ENCODE measurements at places on chromosomes 3 and 15.

DNA sequence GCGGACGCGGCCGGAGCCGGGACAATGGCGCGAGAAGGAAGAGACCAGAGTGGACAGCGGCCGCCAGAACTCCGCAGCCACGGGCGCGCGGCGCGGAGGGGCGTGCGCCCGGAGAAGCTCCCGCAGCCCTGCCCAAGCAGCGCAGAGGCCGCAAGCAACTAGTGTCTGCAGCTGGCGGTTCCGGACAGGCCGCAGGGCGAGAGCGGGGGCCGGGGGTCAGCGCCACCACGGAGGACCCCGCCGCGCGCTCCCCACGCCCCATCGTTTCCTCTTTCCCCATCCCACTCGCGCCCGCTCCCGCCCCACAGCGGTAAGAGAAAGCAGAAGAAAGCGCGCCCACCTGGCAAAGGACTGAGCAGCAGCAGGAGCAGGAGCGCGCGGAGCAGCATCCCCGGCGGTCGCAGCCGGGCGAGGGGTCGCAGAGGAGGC, 440 bp downstream of the PRTG start:
- no peak for DNase-seq

DNA sequence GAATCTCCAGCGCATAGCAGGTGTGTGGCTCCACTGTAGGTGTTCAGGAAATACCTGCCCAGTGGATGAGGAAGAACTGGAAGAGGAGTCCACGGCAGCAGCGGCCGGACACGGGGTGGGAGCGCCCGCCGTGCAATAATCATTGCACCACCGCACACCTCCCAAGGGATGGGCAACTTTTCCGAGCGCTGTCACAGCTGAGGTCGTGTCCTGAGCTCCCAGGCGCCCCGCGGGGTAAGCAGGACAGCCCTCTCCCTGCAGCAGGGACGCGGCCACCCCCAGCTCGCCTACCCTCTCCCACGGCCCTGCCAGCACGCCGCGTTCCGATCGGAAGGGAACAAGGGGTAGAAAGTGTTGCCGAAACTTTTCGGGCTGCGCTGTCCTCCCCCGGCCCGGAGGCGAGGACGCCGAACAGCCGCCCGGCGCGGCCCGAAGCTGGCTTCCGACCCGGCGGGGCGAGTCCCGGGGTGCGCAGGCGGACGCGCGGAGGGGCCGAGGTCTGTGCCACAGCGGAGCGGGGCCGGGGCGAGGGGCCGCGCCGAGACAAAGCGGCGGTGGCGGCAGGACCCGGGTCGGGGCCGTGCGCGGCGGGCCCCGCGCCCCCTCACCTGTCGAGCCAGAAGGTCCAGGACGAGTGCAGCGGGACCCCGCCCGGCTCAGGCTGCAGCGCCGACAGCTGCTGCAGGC, 475 bp downstream of the EIF4E3 start:
- DNase-seq, result peak; percentile 49

- DNase-seq, result peak; percentile 40
Observed at GRCh38 chr3:194140520-194141414, 4.8 kb downstream of the HES1 start.

- DNase-seq, result no peak
Observed at GRCh38 chr3:49720855-49721595, 1.5 kb upstream of the AMIGO3 start.

GRCh38 chr15:68408971-68409370, 23.0 kb downstream of the ITGA11 start:
- no peak for DNase-seq

- DNase-seq, result peak; percentile 43
Observed at GRCh38 chr3:10284496-10284895, 8.3 kb downstream of the GHRL start.

- no peak for DNase-seq
Observed at GRCh38 chr3:126554560-126555525, 3.9 kb downstream of the C3orf22 start.

DNA sequence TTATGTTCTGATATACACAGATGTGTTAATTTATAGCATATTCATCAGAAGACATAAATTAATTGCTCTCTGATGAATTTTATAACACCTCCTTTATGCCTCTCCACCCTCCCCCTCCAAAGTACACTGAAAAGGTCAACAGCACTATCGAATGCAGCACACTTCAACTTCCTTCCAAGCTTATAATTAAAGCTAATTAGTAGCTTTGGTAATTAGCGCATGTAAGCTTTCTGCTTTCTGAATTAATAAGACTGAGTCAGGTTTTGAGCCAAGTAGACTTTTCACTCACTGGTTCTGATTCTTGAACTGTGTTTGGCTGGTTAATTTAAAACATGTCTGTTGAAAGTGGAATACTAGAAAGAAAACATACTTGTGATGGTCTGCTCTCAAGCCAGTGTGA, 760.8 kb upstream of the CFAP20DC start:
- DNase-seq, result no peak

GRCh38 chr15:24752354-24752753, 76.8 kb downstream of the NPAP1 start:
- DNase-seq, result no peak

GRCh38 chr3:100310355-100310965, 24.1 kb upstream of the NIT2 start:
- DNase-seq, result no peak

DNA sequence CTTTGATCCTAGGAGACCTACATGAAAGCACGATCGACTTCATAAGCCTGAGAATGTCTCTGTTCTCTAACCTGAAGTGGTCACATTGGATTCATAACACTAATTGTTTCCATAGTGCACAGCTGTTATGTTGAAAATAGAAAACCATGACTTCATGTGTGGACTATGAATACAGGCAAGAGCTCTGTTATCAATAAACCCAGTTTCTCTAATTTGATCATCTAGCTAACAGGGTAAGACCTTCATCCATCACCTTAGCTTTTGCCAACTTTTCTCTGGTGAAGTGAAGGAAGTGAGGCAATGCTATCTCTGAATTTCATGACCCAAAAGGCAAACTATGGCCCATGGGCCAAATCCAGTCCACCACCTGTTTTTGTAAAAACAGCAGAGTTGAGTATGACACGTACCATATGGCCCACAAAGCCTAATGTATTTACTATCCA, 27.2 kb downstream of the ABI3BP start:
- no peak for DNase-seq

GRCh38 chr15:64314456-64314855, 41.5 kb downstream of the CSNK1G1 start:
- DNase-seq, result no peak

DNA sequence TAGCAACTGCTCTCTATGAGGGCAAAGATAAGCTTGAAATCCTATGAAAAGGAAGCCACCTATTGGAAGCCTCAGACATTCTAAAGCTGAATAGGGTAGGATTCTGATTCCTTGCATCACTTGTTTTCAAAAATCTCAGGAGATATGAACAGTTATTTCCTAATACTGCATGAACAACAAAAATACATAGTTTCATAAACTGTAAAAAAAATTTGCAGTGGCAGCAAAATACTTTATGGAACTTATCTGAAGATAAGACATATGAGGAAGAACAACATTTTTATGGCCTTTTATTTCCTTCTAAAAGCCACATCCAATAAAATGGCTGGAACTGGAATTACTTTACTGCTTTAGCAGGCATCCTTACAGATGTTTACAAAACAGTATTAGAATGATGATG, 29.9 kb downstream of the AP3S2 start:
- no peak for DNase-seq

DNA sequence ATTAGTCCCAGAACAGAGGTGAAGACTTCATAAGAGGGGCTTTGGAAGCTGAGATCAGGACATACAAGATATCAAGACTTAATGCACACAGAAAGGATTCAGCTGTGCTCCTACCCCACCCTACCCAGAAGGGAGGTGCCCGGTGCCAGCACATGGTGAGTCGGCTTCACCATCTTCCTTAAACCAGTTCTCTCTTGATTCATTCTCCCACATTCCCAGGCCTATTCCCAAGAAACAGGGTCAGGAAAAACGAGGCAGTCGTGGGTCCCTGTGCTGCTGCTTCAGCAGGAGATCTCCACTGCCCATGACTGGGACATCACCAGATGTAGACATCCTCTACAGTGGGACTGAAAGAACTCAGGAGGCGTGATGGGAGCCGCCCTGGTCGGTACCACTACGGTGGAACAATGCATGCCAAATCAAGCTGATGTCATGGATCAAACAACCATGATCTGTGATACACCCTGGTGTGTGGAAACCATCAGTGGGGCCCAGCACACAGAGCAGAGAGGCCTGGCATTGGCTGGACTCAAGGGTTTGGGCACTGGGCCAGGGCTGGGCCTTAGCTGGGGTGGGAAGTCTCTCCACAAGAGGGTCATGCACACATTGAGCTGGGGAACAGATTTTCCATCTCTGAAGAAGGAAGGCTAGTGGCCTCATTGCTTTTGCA, 41.9 kb downstream of the CCDC12 start:
- DNase-seq, result no peak

- DNase-seq, result no peak
Observed at GRCh38 chr3:36011791-36012190, 368.5 kb upstream of the STAC start.

DNA sequence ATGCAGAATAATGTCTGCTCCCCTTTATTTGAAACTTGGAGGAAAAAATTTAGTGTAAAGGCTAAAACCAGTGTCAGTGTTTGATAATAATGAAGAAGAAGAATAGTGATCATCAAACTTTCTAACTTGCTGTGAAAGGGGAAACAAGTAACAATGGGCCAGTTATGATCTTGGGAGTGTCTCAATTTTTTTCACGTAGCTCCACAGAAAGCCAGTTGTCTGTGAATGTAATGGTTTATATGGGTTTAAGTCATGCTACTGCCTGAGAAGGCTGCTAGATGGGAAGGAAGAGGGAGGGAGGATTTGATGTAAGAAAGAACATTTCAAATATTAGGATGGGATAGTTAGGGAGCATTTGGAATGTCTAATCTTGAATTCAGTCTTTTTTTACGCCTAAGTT, 21.1 kb upstream of the SSR3 start:
- DNase-seq, result no peak

DNA sequence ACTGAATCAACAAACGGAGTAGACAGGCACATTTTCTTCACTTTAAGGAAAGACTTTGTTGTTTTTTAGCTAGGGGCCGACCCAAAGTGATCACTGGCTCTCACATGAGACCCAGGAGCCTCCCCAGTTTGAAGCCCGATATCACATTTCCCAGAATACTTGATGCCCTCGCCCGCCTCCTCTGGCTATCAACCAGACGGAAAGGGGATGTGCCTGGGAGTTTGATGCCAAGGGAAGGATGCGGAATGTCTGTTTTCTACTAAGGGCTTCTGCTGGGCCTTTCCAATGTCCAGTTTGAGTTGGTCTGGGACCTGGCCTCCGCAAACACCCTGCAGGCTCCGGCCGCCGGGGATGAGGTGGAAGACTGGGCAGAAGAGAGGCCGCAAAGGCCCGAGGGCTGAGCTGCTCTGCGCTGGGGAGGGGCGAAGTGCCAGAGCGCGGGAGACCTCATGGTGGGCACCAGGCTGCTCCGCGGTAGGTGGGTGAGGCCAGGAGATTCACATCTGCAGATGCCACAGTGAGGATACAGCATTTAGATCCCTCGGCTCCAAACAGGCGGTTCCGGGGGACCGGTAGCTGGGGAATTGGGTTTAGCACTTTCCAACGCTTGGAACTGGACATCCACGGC, 491 bp upstream of the ZNF774 start:
- no peak for DNase-seq

GRCh38 chr3:141410846-141411245, 42.5 kb downstream of the ZBTB38 start:
- peak; percentile 38 for DNase-seq

DNA sequence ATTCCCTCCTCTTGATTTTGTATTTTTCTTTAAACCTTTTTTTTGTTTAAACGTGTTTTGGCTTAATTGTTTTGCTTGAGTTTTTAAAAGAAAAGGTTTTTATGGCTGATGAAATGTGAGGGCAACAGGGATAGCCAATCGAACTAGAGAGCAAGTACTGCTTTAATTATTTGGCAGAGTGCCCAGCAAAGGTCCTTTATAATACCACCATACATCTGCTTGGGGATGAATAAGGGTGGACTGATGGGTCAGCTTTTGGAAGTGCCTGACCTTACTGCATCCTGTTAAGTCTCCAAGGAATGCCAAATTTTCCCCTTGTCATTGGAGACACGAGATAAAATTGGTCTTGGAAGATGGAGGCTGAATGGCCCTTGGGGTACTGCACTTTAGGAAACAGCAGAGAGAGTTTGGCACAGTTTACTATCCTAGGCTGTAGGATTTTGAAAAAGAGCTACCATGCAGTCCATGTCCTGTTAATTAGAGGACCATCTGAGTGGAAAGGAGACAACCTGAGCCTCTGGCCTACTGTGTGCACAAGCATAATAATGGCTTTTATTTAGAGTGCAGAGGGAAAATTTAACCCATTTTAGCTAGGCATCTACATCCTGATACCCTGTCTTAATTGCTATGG, 19.8 kb upstream of the MTHFS start:
- DNase-seq, result no peak

- no peak for DNase-seq
Observed at GRCh38 chr3:50236484-50237132, 604 bp downstream of the GNAI2 start.

GRCh38 chr15:65434201-65434600, 11.5 kb upstream of the IGDCC4 start:
- DNase-seq, result no peak

- DNase-seq, result no peak
Observed at GRCh38 chr3:100782906-100783305, 73.6 kb downstream of the TFG start.

DNA sequence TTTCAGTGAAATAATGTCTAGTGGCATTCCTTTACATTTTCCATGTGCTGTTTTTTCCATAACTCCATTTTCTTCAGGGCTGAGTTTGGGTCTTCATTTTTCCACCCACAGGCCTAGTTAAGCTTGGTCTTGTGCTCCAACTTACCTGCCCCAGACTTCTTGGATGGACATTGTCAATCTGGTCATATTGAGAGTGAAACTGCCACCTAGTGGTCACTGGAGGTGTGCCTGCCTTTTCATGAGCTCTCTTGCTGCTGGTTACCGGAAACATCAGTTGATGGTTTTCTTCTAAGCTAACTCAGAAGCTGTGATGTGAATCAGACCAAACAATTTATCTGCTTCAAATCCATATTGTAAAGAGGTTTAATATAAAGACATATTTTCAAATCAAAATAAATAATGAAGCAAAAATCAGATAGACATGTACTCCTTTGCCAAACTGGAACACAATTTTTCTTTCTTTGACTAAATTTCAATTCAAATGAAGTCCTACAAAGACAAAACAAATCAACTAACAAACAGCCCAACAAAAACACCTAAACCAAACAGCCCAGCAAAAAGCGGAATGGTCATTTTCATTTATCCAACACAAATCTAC, 135.1 kb upstream of the RASGRP1 start:
- peak; percentile 82 for DNase-seq

DNA sequence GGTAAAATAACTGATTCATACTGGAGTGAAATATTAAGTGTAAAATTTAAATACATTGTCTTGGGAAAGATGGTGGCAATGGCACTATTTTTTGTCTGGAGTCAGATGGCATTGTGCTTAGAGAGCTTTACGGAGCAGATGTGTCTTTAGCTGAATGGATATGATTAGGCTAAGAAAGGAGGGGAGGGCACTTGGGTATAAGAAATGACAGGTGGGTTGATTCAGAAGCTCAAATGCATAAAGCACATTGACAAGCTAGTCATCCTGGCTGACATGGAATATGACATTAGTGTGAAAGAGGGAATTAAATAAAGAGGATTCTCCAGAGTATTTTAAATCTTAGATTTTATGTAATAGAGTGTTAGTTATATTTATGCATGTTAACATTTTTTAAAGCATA, 570.1 kb upstream of the CBLB start:
- DNase-seq, result no peak

- DNase-seq, result no peak
Observed at GRCh38 chr3:161233557-161233956, 12.4 kb downstream of the NMD3 start.

All from CD4-positive, alpha-beta T cell treated with Interleukin-17A for 4 hours (primary cell).